ENCODE measurements at places on chromosomes 1 and 21.

GRCh38 chr1:31708324-31708723, 4.5 kb upstream of the COL16A1 start:
- no peak for DNase-seq

- peak; percentile 56 for DNase-seq
These were observed 33.2 kb downstream of the RHOU start for GRCh38 chr1:228768355-228769000.

DNA sequence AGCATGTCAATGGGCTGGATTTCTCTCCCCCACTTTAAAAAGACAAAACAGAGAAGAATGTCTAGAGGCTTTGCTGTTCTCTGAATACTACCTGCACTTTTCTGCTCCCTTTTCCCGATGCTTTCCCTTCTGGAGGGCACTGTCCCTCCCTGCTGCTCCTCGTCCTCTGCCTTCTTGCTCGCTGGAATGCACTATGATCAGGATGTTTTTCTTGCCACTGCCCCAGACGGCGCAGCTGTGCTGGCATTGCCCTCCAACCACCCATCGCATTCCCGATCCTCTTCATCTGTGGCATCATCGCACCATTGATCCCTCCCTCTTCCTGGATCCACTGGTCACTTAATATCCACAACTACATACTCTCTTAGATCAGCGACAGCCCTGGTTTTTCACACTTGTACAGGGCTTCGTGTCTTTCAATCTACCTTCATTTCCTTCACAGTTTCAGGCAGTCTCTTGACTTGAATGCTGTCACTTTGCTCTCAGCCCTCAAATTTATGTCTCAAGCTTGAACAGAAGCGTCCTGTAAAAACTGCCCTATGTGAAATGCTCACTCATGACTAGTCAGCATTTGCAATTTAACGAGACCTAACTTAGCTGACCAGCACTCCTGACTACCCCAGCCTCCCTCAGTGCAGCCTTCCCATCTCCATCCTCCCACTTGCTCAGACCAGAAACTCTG, 3.5 kb upstream of the OR11L1 start:
- DNase-seq: no peak

- DNase-seq: no peak
These were observed 48.5 kb downstream of the CAPN2 start for GRCh38 chr1:223760833-223761232.

- DNase-seq: no peak
These were observed 15.6 kb downstream of the C1orf115 start for GRCh38 chr1:220705782-220706181.

DNA sequence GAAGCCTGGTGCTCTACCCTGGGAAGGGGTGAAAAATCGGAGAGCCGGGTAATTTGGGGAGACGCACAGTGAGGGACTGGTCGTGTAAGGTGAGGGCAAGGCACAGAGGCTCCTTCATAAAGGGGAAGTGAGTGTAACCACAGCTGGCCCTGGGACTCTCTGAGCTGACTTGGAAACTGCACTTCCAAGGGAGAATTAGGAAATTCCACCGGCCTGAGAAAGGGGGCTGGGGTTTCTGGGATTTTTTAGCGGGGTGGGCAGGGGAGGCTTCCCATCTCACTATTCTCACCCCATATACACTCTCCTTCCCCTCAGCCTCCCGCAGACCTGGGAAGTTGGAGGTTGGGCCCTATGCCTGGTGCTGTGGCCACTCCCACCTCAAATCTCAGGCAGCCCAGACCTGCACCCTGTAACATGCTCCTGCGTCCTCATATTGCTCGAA, 88.3 kb upstream of the IPO9 start:
- no peak for DNase-seq

DNA sequence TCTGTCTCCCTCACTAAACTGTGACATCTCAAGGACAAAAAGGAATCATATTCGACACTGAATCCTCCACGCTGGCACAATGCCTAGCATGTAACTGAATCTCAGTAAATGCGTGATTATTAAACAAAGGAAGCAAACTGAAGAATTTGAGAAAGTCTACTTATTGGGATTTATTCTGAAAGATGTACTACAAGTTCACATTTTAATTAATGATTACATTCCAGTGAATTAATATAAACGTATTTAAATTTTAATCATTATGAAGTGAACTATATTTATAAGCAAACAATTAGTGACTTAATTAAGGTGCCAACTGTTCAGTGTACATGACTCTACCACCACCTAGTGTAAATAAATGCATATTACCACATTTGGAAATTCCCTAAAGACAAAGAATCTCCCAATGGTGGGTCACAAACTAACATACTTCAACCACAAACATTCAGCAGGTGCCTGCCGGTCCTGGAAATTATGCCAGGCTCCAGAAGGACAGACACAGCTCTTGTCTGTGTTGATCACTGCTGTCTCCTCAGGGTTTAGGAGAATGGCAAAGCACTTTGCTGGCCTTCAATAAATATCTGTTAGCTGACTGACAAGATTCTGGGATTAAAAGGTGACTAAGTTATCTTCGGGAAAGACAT, 56.3 kb downstream of the SMYD3 start:
- DNase-seq: peak; percentile 47
